ENCODE measurements at places on chromosomes 11 and 22.
A peak's percentile ranks its signal among the peaks of the same experiment; 100 is the strongest.

DNA sequence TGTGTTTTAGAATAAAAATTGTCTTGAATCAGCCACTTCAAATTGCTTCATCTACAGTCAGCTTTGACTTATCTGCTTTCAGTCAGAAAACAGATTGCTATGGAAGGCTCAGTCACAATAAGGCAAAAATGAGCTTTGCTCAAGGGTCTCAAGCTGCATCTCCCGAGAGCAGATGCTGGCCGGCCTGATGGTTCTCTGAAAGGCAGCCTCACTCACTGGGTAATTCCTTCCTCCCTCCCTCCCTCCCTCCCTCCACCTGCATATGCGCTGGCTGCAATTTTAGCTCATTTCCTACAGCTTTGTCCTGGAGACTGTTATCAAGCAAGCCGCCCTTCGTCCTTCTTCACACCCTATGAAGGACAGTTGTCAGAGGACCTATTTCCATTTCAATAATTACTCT lies 1.6 kb upstream of the IZUMO1R start:
- DNase-seq, result peak; percentile 24

- DNase-seq, result no peak
These were observed 43.8 kb downstream of the COPB1 start for GRCh38 chr11:14455648-14456430.

- DNase-seq, result no peak
These were observed 61.3 kb upstream of the CREB3L1 start for GRCh38 chr11:46216019-46216764.

- DNase-seq, result no peak
These were observed 27.8 kb downstream of the TEAD1 start for GRCh38 chr11:12701811-12702592.

GRCh38 chr11:88042647-88043046 lies 132.6 kb downstream of the RAB38 start:
- DNase-seq, result no peak

- no peak for DNase-seq
These were observed 220.8 kb downstream of the RAB38 start for GRCh38 chr11:87954476-87954875.

GRCh38 chr11:57358543-57358961 lies 20.4 kb downstream of the P2RX3 start:
- no peak for DNase-seq

GRCh38 chr22:17891481-17892167 lies 117.4 kb upstream of the BID start:
- no peak for DNase-seq

- no peak for DNase-seq
These were observed 404.5 kb downstream of the ETS1 start for GRCh38 chr11:128182844-128183243.

DNA sequence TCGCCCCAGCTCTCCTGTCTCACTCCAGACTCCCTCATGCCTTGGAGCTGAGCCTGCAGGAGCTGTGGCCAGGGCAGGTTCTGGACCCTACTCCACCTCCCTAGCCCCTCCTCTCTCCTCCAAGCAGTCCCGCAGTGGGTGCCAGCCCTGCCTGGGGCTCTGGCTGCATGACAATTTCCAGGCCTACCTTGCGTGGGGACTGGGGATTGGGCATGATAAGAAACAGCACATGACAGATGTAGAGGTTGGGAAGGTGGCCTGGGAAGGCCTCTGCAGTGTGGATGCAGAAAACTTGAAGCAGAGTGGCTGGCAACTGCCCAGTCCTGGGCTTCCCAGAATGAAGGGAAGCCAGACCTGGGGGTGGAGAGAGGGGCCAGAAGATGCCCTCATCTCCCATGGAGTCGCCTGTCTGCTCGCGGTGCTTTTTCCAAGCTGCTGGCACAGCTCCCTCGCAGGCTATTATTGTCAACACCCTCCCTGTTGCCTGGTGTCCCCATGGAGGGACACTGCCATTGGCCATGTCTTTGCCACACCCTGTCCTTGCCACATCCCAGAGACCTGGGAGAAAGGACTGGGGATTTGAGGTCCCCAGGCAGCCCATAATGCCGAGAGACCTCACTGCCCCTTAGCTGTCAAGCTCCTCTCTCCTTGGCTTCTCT lies 48.9 kb upstream of the CDON start:
- DNase-seq, result no peak

DNA sequence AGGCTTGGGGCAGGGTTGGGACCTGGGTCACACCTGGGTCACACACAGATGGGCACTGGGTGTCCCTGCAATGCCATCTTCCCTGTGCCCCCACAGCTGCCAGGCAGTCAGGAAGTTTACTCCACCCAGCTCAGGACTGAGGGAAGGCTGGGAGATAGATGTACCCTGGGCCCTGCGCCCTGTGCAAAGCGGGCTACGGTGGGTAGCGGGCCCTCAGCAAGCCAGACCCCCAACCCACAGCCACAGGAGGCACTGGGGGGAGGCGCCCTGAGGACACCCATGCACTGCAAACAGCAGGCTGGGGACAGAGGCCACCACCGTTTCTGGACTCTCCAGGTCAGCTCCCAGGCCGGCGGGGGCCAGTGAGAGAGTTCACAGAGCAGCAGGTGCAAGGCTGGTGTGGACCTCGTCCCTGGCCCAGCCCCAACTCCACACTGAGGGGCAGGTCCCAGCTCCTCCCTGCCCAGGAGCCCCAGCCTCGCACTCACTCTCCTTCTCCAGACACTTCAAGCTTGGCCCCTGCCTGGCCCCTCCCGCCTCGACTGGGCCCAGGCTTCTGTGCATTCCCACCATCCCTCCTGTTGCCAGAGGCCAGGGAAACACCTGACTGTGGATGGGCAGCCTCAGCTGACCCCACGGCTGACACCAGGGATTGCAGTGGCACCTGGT lies 4.9 kb downstream of the DUSP8 start:
- no peak for DNase-seq

DNA sequence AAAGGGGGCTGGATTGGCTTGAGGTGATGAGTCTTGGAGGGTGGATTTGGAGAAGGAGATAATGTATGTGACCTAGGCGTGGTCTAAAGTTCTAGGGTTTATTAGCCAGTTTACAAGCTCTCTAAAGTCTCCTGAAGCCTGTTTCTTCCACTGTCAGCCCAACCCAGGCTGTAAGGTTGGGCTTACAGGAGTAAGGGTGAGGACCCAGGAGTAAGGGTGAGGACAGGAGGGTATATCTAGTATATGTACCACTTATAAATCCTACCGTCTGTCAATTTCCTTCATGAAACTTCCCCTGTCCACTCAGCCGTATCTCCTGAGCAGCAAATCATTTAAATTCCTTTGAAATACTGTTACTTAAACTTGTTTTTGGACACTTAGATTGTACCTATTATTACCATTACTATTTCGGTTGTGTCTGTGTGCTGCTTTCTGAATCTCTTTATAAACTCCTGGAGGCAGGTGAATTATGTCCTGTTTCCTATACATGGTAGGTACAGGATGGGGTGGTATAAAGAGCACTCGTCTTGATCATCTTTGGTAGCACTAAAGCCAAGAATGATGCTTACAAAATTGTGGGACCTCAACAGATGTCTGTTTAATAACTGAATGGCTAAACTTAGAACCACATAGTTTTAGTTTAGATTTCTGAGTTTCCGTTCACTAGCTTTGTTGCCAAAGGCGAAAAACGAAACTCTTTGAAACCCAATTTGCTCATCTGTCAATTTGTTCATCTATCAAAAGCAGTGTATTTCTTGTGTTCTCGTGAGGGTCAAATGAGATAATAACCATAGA lies 192.0 kb downstream of the GRIK4 start:
- DNase-seq, result no peak

DNA sequence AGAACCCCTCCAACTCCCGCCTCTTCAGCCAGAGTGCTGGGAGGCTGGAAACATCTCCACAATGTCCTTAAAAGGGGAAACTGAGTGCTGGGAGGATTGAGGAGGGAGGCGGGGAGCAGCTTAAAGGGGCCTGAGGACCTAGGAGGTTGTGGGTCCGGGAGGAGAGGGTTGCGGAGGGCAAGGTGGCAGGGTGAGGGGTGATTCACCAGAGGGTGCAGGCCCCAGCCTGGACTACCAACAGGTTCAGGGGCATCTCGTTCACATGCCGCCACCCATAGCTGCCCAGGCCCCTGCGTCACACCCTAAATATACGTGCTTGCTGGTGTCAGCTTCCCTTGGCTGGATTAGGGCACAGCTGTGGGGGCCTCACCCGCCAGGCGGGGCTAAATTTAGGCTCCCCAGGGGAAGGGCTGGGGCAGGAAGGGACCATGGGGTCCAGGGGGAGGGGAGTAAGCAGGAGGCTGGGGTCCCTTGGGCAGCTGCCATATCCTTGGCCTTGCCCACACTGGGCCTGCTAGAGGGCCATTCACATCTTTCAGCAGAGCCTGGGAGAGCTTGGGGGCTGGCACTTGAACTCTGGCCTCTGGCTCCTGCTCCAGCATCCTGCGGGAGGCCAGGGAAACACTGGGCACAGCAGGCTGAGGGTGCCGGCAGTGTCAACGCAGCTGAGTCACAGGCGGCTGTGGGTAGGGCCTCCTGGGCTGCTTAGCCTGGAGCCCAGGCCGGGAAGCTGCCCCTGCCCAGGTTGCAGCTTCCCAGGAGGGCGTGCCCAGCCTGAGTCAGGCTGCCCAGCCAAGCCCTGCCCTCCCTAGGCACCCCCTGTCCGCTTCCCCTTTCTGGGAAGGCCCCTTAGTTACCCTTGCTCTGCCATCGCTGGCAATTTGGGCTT lies 1.3 kb downstream of the EHBP1L1 start:
- no peak for DNase-seq

DNA sequence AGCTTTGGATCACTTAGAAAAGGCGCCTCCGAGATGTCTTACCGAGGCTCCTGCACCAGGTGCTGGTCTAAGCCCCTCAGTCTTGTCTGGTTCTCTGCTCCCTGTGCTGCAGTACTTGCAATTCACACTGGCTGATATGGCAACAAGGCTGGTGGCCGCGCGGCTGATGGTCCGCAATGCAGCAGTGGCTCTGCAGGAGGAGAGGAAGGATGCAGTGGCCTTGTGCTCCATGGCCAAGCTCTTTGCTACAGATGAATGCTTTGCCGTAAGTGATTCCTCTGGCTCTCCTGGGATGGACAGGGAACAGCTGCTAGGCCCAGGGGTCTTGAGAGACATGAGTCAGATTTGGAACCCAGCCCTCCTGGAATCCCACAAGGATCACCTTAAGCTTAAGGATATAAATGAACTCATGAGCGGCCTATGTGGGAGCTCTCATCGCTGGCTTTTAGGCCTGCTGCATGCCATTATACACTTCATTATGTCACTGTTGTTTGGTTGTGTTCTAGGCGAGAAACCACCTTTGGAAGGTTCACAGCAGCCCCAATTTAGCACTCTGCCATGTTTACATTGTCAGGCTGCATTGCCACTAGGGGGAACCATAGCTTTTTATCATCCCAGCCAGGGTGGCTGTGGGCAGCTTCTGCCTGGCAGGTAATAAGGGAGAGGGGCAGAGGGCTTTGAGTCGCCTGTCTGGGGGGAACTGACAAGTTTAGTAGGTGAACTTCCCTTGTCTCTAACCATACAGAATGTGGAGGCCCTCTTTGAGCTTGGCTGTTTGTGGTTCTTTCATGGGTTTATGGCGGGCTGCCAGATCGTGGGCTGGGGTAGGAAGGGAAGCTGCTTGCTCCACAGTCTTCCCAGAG lies 8.5 kb downstream of the ACAD8 start:
- no peak for DNase-seq

- no peak for DNase-seq
These were observed 20.7 kb downstream of the LHFPL7 start for GRCh38 chr22:24925586-24926427.

GRCh38 chr11:134691985-134692384 lies 279.9 kb upstream of the B3GAT1 start:
- no peak for DNase-seq

Measured in NCI-H1436 treated with DMSO at 0.1 percent for 48 hours (cell line).